ENCODE measurements at places on chromosomes 3 and 15.

DNA sequence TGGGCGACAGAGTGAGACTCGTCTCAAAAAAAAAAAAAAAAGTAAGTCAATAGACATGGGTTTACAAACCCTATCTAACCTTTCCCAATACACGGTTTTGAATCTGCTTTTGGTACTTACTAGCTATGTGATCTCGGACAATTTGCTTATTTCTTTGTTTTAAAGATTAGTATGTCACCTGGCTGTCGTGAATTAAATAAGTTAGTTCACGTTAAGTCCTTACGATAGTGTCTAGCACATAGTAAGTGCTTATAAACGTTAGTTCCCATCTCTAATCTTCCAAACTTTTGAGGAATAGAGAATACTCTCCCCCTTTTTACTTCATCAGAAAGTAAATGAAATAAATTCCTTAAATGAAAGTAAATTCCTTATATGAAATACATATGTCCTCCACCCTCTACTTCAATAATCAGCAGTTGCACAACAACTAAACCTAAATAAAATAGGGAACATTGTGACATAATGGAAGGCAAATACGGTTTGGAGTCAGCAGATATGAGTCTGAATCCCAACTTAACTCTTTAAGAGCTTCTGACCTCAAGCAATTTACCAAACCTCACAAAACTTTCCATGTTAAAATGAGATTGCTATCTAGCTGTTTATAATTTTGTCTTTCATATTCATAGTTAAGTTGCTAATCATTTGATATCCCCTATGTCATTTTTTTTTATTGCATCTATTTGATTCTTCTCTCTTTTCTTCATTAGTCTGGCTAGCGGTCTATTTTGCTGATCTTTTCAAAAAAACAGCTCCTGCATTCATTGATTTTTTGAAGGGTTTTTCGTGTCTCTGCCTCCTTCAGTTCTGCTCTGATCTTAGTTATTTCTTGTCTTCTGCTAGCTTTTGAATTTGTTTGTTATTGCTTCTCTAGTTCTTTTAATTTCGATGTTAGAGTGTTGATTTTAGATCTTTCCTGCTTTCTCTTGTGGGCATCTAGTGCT lies 134.6 kb downstream of the PEAK1 start:
- no peak for DNase-seq

- DNase-seq, result no peak
Observed at GRCh38 chr15:89138999-89139612, 50.9 kb downstream of the ABHD2 start.

DNA sequence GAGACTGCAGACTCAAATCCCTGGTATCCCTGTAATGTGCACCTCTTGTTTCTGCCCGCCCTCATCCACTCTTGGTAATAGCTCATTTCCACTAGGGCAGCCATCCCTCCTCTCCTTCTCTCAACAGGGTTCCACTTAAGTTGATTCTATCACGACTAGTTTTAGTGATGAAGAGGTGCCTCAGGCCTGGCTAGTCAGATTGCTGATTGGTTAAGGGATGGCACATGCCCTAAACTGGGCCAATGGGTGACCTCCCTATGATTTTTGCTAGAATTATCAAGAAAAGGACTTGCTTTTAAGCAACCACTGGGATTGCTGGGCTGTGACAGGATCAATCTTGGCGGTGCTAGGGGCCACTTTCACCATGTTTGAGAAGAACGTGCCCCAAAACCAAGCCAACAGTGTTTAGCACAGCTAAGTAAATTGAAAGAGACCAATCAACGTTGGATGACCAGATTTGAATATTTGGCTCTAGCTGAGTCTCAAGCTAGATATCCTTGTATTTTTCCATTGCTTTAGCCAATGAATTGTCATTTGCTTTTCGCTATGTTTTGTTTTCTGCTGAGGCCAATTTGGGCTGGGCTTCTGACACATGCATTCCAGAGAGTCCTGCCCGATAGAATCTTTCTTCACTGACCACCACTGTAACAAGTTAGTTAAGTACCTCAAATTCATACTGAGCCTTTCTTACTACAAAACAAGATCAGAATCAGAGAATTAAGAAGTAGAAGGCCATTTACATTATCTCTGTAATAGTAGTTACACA lies 131.0 kb downstream of the PDZRN3 start:
- DNase-seq, result no peak

- no peak for DNase-seq
Observed at GRCh38 chr3:146519810-146520209, 24.6 kb downstream of the PLSCR1 start.

DNA sequence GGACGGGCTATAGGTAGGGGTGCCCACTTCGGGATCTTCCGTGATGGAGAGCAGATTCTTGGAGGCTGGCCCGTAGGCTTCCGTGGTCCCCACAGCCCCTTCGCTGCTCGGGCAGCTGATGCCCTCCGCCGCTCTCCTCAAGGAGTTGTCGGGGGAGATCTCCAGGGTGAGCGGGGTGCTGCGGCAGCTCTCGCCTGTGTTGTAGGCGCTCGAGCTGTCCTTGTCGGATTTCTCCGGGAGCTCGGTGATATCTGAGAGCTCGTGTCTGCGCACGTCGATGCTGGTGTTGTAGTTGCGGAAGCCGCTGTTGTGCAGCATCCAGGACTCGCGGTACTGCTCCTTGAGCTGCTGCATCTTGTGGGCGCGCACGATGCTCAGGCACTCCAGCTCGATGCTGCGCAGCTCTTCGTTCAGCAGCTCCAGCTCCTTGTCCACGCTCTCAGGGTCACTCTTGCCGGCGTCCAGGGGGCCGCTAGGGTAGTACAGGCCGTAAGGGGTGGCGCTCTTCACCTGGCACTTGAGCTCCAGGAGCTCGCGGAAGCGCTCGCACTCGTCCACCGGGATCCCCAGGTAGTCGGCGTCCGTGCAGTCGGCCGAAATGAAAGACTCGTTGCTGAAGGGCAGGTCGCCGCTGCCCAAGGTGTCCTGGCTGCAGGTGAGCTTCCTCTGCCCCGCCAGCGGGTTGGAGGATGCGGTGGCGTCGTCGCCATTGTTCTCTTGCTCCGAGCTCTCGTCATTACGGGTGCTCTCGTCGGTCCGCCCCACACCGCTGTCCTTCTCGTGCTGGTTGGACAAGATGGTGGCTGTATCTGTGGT lies 240.4 kb downstream of the PDZRN3 start:
- no peak for DNase-seq

DNA sequence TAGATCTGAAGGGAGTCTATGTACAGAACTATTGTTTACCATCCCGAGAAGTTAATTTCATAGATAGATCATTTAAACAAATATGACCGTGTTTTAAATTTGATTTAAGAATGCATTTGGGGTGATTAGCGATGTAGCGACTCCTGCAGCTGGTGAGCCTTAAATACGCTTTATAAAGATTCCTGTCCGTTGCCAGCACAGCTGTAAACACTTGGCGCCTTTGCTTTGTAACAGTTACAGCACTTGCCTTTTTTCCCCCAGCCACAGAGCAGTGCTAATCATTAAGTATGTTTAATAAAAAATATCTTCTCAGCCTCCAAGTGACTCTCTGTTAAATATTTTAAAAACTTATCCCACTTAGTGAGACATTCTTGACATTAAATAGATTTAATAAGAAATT lies 333.8 kb downstream of the FEZF2 start:
- DNase-seq, result no peak

DNA sequence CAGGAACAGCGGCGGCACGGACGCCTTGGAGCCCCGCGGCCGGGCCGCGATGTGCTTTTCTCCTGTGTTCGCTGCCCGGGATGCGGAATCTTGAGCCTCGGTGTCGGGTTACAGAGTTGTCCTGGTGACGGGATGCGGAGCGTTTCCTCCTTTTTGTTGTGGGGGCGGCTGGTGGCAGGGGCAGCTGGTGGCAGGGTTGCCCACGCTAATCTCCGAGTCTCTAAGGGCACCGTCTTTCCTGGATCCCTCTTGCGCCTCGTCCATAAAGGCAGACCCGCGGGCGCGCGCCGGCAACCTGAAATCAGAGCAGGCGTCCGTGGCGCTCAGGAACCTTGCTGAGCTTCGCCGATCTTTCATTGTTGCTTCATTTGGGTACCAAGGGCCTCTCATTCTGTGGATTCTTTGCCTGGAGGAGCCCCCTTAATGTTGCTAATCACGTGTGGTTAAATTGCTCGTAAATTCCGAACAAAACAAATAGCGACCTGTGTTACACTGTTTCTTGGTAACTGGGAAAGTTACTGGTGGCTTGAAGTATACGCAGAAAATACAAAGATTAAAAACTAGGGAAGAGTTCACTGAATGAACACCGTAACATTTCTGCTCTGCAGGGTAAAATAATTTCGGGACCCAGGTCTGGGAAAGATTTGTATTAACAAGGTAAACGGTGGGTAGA lies 844 bp upstream of the PFN2 start:
- peak; percentile 91 for DNase-seq

DNA sequence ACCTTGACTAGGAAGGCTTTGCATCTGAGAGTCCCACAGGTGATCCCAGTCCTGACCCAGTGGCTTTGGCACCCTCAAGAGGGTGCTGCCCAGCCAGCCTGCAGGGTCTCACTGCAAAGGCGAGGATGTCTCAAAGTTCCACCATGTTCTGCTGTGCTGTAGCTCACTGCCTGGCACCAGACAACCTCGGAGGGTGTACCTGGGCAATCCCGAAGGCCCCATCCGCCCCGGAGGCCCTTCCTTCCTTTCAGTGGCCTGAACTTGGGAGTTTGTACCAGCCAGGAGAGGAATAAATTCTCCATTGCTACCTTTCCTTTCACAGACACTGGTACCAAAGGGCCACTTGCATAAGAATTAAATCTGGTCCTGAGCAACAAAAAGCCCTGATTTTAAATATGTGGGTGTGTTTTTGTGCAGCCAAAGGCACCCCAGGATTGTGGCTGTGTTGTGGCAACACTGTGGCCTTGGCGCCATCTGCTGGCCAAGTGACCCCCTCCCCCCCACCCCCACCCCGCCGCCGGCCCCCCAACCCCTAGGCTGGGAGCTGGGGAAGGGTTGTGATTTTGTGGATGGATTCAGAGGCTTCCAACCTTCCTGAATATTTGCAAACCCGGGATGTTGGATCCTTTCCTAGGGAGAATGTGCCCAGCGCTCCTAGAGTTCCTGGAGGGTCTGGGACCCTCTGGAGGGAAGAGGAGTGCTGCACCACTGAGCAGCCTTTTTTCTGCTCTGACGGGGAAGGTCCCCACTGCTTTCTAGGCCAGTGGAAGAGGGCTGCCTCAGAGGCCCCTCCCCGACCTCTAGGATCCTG lies 9.7 kb upstream of the PTPN23 start:
- DNase-seq, result no peak
